Small intestine (tissue), 16 donors: ENCODE measurements at places on chromosomes 13 and 19. TPM values are rescaled to one million over a fixed set of nuclear protein-coding genes. Genes with fewer than 3 reads are reported as not detected.
A peak's percentile ranks its signal among the peaks of the same experiment; 100 is the strongest.

GRCh38 chr13:99215184-99215830, 14.7 kb downstream of the UBAC2 start:
- no peak overlapping the region for H3K4me3 ChIP-seq
- DNase-seq = peak; percentile 37
- H3K4me1 ChIP-seq = no peaks in the 10 kb centered on the region
- no peak overlapping the region for H3K27ac ChIP-seq

GRCh38 chr19:44623080-44623479, 9.7 kb downstream of the IGSF23 start:
- H3K4me1 ChIP-seq = no peaks in the 10 kb centered on the region
- no peaks in the 10 kb centered on the region for H3K27me3 ChIP-seq
- no peak for DNase-seq
- no peak overlapping the region for H3K4me3 ChIP-seq

DNA sequence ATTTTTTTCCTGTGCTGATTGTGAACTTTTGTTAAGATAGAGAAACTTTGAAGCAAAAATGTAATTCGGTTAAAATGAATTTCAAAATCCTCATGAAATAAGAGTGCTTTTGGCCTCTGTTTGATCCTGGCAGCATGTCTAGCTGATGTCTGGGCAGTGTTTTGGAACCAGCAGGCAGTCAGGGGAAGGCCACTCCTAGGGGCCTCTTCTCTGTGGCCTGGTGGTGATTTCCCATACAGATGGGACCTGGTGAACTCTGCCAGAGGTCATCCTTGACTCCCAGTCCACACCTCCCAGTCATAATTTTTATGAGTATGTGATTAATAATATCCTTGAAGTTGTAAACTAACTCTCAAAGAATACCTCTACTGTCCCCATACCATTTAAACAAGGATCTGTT, 226.6 kb downstream of the PCCA start:
- no peaks in the 10 kb centered on the region for H3K4me1 ChIP-seq
- H3K4me3 ChIP-seq = no peak overlapping the region
- no peak overlapping the region for H3K27ac ChIP-seq

- no peak for DNase-seq
- no peaks in the 10 kb centered on the region for H3K27me3 ChIP-seq
- H3K4me1 ChIP-seq = peaks cover 43% of the 10 kb centered on the region
- peak overlapping the region; percentile 24 for H3K4me3 ChIP-seq
- peaks cover 74% of the 10 kb centered on the region for H3K36me3 ChIP-seq
- H3K27ac ChIP-seq = peak overlapping the region; percentile 78
These were observed 7.9 kb downstream of the MLLT1 start for GRCh38 chr19:6271721-6272410.

- H3K27me3 ChIP-seq = no peaks in the 10 kb centered on the region
- no peaks in the 10 kb centered on the region for H3K36me3 ChIP-seq
- no peak overlapping the region for H3K4me3 ChIP-seq
These were observed 512.4 kb upstream of the ATXN8OS start for GRCh38 chr13:69595181-69595580.

DNA sequence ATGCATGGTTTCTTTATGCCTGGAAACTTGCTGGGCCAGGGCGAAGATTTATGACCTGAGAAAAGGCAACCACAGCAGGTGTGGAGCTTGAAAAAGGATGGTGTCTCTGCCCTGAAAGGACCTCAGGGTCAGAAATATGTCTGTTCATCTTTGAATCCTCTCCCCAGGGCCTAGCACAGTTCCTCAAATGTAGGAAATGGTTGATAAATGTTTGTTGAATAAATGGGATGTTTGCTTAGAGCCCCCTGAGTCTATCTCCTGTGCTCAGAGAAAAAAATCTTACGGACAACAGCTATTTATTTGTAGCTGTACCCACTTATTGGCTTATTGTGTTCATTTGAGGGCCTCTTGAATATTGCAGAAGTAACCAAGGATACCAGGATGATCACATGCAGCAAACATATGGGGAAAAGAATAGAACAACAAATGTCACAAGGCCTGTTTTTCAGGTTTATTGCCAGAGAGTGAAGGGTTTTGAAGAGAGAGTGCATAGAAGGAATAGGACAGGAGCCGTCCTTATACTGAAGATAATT, 114.5 kb downstream of the KLF5 start:
- no peak overlapping the region for H3K27ac ChIP-seq
- no peak for DNase-seq
- no peaks in the 10 kb centered on the region for H3K27me3 ChIP-seq
- H3K36me3 ChIP-seq = no peaks in the 10 kb centered on the region
- no peak overlapping the region for H3K4me3 ChIP-seq

The STOML3 gene
- polyA plus RNA-seq = not detected
